Hepatic stellate cell (primary cell): ENCODE measurements at places on chromosomes 2 and 18.

DNA sequence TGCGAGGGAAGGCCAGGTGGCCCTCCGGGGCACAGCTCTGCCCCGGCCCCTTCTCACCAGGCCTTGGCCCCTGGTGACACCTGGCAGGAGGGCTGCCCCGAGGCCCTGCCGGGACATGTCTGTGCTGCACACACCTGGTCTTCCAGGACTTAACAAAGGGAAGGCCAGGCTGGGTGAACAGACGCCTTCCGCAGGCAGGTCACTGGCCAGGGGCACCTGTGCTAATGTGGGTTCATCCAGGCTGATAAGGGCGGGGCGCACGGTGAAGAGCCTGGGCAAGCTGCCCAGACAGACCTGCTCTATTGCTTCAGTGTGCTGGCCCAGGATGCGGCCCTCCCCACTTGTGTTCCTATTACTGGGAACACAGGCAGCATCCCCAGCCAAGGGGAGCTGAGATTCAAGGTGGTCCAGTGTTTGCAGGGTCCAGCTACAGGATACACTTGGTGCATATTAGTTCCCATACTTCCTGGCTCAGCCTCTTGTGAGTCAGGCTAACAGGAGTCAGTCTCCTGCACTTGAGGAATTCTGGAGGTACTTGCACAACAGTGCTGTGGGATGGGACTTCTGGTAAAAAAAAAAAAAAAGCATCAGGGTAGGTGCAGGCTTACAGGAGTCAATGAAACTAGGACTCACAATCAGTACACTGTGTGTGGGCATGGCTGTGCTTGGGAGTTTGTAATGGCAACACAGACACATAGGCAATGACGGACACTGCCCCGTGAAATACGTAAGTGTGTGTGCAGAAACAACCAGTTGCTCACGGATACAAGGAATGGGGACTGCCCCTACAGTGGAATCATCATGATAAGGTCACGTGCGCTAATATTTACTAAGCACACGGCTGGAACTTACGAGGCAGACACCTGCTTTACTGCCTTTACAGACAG is 261.4 kb downstream of the TWIST2 start:
- DNase-seq = no peak

- DNase-seq = no peak
These were observed 51.1 kb downstream of the COLEC12 start for GRCh38 chr18:449374-449773.

DNA sequence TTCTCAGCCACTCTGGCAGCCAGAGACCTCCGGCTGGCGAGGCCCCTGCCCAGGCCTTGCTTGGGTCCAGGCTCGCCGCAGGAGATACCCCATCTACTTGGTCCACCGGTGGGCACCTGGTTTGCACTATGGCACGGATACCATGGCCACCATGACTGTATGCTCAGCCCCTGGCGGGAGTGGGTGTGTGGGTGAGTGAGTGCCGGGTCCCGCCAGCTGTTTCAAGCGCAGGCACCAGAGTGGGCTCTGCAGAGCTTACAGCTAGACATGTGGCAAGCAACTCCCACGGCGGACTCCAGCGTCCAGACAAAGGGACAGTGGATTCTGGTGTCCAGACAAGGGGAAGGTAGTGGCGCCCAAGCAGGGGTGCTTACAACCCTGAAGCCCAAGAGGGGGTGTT is 1.4 kb downstream of the ATG4B start:
- no peak for DNase-seq

DNA sequence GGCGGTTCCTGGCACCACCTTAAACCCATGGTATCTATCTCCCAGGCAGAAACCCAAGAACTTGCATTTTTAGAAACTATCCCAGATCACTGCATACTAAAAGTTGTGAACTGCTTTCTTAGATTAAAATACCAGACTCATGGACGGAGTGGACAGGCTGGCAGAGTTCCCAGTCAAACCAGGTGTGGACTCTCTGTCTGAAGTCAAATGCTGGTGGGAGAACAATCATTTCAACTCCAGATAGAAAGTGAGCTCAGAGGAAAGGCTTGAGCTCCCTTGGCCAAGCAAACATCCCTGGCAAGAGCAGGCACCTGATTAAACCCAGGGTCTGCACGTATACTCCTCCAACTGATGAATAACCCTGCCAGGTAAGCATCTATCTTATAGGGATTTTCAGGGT is 19.5 kb downstream of the NXPH2 start:
- no peak for DNase-seq

DNA sequence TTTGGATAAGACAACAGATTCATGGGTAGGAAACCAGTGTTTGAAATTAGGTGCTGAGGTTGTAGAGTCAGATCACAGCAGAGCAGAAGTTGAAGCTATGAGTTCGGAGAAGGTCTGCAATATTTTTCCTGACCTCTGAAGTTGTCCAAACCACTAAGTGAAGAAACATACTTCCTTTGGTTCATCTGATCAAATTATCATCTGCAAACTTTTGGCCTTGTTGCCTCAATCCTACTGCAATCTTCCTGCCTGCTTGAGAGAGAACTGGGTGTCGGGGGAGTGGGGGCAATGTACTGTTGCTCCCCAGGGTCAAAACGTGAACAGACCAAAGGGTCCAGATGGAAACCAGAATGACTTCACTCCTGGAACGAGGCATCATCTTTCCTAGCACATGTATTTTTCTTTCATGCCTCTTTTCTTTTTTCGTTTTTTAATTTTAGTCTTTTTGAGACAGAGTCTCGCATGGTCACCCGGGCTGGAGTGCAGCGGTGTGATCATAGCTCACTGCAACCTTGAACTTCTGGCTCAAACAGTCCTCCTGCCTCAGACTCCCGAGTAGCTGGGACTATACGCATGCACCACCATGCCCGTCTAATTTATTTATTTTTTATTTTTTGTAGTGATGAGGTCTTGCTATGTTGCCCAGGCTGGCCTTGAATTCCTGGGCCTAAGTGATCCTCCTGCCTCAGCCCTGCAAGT is 42.7 kb downstream of the RAB31 start:
- DNase-seq = no peak

DNA sequence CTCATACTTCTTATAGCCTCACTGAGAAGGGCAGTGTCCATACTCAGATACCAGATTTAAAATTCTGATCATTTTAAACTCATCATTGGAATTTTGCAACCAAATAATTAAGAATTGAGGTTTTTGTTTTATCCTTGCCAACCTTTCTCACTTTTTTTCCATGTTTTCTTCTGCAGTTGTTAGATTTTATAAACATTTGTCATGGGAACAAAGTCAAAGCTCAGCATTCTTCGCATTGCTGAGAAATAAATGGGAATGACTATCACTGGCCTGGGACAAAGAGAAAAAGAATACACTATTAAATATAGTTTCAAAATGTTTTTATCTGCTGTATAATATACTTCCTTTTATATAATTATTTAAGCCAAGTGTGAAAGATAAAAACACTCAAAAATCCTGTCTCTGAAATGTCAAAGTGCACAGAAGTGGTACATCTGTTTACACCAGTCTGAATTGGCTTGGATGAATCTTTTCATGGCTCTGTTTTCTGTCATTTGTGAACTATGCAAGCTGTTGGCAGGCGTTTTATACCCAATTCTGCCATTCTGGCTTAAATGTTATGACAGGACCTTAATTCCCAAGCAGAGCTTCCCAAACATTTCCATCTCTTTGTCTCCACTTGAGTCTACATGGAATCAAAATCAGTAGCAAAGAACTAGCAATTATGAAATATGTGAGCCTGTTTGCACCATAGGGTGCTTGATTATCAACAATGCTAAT is 249.3 kb upstream of the SYT4 start:
- DNase-seq = peak; percentile 10

DNA sequence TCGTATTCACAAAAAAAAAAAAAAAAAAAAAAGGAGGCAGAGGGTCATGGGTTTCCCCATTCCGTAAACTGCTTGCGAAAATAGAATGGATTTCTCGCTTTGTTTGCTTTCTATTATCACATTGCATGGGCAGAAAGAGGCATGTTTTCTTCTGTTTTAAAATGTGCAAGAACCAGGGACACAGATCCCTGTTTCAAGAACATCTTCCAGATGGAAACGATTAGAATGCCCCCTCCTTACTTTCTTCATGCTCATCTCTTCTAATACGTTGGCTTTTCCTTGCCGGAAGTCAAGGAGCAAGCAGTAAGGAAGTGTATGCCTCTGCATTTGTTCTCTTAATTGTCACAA is 51.0 kb upstream of the ZNF516 start:
- no peak for DNase-seq

DNA sequence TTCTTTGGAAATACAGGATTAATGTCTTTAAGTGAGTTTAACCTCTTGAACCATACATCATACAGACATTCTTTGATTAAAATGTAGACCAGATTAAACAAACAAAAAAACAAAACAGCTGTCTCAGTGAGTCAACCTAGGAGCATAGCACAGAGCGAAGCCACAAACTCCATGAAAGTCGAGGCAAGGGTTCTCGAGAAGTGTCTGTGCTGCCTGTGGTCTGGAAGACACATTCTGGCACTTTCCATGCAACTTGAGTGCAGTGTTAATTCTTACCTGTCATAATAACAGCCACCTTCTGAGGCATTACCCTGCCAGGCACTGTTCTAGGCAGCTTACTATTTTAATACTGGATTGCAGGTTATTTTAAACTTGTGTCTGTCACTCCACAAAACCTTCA is 435.5 kb upstream of the MMADHC start:
- DNase-seq = no peak

DNA sequence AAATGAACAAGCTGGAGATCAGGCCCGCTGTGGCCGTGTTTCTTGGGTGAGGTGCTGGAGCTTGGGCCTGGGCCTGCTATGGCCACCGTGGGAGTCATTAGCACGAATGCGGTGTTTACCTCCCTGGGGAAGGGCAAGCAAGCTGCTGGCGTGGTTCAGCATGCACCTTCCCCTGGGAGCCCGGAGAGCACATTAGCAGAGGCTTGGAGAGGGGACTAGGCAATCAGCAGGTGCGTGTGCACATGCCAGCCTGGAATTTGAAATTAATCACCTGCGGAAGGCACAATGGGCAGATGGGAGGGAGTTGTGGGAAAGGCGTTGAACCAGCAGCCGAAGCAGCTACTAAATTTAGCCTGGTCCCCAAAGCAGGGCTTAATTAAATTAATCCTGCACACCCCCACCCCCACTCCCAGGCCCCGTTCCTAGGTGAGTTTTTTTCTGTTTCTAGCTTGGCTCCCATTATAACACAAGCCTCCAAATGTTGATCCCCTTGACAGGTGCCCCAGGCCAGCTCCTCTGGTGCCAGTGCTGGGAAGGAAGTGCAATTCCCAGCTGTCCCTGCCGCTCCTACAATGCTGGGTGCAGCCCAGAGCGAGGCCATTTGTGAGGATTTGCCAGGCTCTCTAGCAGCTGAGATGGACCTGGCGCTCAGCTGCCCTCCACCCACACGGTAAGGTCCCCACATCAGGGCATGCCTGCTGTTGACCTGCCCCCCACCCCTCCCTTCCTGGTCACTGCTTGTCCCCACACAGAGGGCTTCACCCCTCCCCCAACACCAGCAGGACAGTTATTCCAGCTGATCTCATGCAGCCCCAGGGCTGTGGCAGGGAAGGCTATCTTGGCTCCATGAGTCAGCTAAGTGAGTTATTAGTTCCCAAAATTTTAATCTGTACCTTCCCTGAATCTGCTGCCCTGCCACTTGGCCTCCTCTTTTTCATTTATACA is 115.0 kb downstream of the ZBTB7C start:
- no peak for DNase-seq

DNA sequence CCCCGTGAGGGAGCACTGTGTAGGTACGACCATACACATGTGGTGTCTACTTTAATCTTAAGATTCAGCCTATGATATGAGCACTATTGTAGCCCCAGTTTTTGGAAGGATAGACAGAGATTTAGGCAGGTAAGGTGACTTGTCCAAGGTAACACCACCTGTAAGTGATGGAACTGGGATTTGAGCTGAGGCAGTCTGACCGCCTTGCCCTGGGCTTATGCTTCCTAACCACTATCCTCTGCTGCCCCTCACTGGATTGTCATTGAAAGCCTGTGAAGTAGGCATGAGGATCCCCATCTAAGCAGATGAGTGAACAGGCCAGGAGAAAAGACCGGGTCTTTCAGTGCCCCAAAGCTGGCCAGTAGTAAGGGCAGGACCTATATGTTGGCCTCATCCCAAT is 343.8 kb downstream of the CYRIA start:
- no peak for DNase-seq

DNA sequence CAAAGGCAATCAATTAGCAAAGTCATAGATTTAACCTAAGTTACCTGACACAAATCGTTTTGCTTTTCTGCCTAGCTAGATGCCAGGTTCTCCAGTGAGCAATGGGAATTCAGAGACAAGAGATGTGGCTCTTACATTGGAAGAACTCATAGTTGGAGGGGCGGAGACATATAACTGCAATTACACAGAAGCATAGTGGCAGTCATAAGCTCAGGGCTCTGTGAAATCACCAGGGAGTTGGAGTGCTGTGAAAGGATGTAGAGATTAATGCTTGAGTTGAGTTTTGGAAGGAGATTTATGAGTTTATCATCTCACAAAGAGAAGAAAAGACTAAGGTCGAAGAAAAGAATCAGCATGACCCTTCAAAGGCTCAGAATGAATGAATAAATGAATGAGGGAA is 457.2 kb upstream of the TRIB2 start:
- no peak for DNase-seq

DNA sequence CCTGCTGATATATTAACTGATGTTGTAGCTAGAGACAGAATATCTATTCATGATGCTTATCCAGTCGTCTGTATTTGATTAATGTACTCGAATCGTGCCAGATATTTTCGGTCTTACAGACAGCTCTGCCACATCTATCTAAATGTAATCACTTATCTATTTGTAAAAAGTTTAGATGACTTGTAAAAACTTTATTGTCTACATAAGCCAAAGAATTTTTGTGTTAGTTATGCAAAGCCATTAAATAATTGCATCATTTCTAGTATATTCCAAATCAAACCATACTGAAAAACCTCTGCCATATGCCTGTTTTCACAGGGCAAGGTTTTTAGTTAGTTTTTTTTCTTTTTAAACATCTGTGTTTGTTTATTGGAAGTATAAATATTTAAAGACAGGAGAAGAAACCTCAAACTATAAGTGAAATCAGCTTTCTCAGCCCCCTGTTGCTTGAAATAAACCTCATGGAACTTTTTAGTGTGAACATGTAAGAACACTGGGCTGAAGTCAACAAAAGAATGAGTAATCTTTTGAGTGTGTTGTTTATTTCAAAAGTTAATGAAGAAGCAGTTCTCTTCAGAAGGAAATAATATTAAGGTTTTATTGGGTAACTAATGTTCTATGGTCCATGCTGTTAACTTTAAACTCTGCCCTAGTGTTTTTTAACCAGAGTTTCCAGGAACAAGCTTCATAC is 657.6 kb upstream of the SYT4 start:
- DNase-seq = no peak

- no peak for DNase-seq
These were observed 31.1 kb downstream of the SIGLEC15 start for GRCh38 chr18:45856531-45856930.
